ENCODE measurements at places on chromosomes 6 and 20. TPM values are rescaled to one million over a fixed set of nuclear protein-coding genes. Genes with fewer than 3 reads are reported as not detected.

Gene APOM
- not detected for total RNA-seq

Gene MEA1
- 40.3 TPM for total RNA-seq

Gene PGC
- total RNA-seq, result 3.4 TPM

GRCh38 chr20:63808964-63809674 lies 21.9 kb downstream of the ZBTB46 start:
- no peak for DNase-seq

- DNase-seq, result no peak
These were observed 13.2 kb downstream of the SYTL3 start for GRCh38 chr6:158662954-158663624.

DNA sequence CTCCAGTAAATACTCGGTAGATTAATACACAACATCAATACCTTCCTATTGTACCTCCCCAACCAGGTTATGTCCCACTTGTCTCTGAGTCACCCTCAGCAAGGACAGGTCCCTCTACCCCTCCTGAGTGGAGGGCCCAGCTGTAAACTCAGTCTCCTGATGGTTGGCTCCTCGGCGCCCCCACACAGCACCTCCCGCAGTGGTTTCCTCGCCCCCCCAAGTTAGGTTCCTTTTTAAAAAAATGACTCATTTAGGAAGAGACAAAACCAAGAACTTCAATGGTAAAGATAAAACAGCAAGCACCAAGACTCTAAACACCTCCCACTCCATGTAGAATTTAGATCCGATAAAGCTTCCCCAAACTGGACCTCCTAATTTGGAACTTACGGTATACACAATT lies 83.5 kb downstream of the TRERF1 start:
- no peak for DNase-seq

GRCh38 chr6:108108374-108108773 lies 33.8 kb upstream of the OSTM1 start:
- no peak for DNase-seq

Measured in vagina (tissue), 2 donors.